ENCODE measurements at places on chromosomes 1 and 21.

DNA sequence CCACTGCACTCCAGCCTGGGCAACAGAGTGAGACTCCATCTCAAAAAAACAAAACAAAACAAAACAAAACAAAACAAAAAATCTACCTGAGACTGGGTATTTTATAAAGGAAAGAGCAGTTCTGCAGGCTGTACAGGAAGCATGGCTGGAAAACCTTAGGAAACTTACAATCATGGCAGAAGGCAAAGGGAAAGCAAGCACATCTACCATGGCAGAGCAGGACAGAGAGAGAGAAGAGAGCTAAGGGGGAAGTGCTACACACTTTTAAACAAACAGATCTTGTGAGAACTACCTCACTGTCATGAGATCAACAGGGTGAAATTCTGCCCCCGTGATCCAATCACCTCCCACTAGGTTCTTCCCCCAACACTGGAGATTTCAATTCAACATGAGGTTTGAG lies 198.3 kb upstream of the SAMSN1 start:
- DNase-seq = no peak

GRCh38 chr21:45990741-45991605 lies 9.4 kb downstream of the COL6A1 start:
- no peak for DNase-seq

DNA sequence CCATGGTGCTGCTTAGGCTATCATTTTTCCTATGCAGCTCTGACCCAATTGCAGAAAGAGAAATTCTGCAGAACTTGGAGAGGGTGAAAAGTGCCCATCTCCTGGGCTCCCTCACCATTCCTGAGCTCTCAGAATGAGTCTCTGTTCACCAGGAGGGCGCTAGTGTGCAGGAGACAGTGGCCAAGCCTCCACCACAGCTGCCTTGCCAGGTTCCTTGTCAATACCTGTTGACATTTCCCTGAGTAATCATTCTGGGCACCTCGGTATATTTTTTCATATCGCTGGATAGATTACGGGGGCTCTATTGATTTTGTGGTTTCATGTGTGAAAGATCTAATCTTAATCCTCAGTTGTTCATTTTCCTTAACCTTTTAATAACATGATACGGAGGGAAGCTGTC lies 13.0 kb upstream of the C8B start:
- DNase-seq = no peak

DNA sequence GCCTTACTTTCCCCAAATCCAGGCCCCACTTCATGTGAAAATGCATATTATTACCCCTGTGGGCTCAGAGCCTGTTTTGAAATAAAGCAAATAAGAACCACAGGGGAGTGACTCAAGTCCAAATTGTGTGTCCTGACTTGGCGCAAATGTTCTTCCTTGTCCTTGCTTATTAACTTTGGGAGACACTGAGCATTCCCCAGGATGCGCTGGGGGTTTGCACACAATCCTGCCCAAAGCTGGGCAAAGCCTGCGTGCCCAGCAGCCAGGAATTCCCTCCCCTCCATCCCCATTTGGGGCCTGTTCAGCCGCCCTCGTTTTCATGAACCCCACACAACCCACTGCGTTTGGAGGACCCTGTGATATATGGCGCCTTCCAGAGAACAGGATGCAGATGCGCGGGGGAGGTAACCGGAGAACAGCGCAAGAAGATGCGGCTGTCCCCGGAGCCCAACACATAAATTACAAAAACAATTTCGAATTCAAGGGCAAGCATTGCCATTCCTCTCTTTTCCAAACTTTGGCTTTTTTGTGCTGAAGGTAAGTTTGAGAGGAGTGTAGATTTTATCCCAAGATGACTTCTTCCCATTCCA lies 42.4 kb upstream of the CLDN14 start:
- DNase-seq = no peak

- DNase-seq = no peak
Observed at GRCh38 chr1:108142773-108143394, 57.3 kb downstream of the SLC25A24 start.

DNA sequence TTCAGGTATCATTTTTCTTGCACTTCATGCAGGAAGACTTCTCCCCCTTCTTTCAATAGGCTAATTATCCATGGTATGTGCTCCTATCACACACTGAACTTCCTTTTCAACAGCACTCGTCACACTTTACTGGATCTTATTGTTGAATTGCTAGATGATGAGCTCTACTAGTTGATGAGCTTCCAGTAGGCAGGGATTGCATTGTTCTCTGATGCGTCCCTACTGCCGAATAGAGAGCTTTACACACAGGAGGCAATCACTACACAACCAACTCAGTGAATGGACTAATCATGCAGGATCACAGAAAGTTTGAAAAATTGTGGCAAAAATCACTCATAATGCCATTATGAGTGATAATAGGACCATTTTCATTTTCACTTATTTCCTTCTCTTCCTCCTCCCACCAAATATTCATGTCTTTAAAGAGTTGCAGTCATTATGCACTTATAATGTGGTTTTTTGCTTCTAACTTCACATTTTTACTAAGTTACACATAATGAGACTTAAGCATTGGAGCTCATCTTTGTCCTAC lies 128.1 kb upstream of the ZNF648 start:
- no peak for DNase-seq

DNA sequence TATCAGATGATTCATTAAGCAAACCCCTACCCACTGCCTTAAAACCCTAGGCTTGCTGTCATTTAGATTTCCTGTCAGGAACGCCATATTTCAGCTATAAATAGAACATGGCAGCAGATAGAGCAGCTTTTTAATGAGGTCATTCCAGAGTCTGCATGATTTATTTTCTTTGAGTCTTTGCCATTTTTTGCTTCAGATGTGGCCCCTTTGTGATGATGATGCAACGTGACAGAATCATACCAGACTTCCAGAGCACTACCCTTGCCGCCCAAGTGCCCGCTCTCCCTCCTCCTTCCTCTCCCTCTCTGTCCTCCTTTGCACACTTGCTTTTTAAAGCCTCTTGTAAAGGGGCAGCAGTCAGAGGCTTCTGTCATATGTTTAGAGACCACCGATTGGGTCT lies 55.5 kb upstream of the TRIM67 start:
- DNase-seq = no peak
